ENCODE measurements at places on chromosomes 16 and 17.

DNA sequence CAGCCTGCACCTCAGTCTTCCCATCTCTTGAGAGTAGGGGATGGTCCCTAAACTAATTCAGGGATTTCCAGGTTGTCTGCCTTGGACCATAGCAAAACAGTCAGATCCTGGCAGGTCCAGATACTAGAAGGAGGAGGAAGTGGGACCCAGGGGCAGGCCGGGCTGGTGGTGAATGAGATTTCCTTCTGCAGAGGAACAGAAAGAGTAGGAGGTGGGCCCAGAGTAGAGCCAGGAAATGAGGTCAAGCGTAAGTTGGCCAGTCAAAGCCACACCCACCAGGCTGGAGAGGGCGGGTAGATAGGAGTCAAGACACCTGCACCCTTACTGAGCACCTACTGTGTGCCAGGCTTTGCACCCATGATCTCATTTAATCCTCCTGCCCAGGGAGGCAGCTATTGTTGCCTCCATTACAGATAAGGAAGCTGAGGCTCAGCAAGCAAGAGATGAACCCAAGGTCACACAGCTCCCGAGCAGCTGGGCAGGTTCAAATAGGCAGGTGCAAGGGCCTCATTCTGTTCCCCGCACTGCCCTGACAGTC lies 2.6 kb downstream of the CDH5 start:
- DNase-seq = peak; percentile 58

GRCh38 chr16:11639925-11640899 lies 28.0 kb upstream of the SNN start:
- no peak for DNase-seq

DNA sequence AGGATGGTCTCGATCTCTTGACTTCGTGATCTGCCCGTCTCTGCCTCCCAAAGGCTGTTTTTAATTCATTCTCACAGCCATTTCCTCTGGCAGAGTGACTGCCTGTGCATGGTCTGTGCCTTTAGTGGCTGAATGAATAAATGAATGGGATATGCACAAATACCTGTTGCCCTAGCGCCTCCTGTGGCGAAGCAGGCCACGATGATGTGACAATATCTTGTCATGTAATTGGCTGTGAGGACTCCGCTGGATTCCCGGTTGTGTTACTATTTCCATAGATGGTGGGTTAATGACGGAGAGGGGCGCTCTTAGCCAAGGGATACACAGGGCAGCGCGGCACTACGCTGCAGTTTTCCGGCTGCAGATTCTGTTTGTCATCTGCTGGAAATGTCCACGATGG lies 26.8 kb upstream of the ENDOV start:
- no peak for DNase-seq

GRCh38 chr17:16511593-16511992 lies 19.6 kb upstream of the LRRC75A start:
- no peak for DNase-seq

DNA sequence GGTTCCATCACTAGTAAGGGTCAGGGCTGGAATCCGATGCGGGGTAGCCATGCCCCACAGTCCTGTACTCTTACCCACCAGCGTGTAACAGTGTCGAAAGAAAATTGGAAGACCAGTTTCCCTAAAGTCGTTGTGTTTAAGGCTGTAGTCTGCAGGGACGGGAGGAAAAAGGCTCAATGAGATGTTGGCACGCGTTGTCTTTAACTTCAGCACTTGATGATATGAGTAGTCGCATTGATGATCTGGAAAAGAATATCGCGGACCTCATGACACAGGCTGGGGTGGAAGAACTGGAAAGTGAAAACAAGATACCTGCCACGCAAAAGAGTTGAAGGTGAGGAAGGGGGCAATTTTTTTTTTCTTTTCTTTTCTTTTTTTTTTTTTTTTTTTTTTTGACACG lies 1.3 kb downstream of the HSBP1 start:
- DNase-seq = no peak

- DNase-seq = no peak
Measured at GRCh38 chr17:73947281-73947965, 256.1 kb upstream of the RPL38 start.

- DNase-seq = no peak
Measured at GRCh38 chr17:68169840-68170239, 78.0 kb upstream of the AMZ2 start.

- no peak for DNase-seq
Measured at GRCh38 chr17:75073618-75074047, 14.1 kb upstream of the SLC16A5 start.

GRCh38 chr16:20147091-20147490 lies 73.4 kb upstream of the GPR139 start:
- DNase-seq = no peak

- DNase-seq = no peak
Measured at GRCh38 chr17:38416840-38417209, 11.4 kb upstream of the ARHGAP23 start.

DNA sequence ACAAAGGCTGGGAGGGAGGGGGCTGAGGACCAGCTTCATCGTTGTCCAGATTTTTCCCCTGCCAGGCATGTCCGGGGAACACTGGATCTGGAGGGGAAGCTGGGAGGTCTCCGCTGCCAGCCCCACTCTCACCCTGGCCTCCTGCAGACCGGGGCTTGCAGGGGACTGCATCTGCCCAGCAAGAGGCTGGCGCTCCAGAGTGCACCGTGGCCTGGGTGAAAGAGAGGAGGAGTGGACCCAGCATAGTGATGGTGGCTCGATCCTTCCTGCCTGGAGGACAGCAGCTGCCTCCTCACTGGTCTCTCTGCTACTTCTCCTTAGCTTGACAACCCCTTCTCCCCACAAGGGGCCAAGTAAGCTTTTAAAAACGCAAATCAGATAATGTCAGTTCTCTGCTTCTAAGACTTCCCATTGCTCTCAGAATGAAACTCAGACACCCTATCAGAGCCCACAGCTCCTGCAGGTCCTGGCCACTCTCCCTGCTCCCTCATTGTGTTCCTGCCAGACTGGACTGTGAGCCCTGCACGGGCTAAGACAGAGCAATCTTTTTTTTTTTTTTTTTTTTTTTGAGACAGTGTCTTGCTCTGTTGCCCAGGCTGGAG lies 15.0 kb downstream of the CPNE2 start:
- DNase-seq = peak; percentile 42

DNA sequence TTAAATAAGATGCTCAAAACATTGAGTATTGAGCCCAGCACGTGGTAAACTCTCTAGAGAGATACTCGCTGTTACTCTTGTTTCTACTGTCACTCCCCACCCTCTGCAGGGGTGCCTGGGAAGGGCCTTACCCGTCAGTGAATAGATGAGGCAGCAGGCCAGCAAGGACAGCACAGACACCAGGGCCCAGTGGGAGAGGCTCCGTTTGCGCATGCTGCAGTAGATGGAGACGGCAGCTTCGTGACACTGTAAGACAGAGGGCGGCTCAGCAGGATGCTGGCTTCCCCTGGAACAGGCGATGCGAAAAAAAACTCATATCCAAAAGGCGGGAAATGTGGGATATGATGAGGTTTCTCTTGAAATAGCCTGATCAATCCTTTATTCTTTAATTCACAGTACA lies 20.0 kb downstream of the SLC38A8 start:
- no peak for DNase-seq

DNA sequence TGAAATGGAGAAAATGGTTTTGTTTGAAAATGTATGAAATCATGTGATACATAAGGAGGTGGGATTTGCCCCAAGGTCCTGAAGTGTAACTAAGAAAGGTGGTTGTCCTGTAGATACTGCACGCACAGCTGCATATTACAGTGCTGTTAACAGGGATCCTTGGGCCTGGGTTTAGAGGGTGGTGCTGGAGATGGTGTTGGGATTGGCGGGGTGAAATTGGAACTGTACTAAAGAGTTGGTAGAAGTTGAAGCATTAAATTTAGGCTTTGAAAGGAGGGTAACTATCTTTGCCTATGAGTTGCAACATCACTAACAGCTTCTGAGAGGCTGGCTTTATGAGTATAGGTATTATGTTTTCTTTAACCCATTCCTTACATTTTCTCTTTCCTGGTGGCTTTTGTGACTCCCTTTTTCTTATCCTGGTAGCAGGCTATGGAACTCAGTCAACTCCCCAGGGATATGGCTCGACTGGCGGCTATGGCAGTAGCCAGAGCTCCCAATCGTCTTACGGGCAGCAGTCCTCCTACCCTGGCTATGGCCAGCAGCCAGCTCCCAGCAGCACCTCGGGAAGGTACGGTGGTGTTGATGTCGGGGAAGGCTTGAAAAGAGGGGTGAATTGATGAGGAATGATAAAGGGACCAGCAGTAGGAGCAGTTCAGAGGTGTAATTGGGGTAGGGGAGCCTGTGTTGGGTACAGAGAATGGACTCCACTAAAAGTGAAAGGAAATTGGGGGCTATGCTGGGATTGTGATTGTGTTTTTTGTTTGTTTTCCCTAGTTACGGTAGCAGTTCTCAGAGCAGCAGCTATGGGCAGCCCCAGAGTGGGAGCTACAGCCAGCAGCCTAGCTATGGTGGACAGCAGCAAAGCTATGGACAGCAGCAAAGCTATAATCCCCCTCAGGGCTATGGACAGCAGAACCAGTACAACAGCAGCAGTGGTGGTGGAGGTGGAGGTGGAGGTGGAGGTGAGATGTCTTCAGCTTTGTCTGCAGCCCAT lies 3.8 kb downstream of the FUS start:
- DNase-seq = no peak

GRCh38 chr17:65191811-65192740 lies 54.9 kb downstream of the RGS9 start:
- DNase-seq = no peak

DNA sequence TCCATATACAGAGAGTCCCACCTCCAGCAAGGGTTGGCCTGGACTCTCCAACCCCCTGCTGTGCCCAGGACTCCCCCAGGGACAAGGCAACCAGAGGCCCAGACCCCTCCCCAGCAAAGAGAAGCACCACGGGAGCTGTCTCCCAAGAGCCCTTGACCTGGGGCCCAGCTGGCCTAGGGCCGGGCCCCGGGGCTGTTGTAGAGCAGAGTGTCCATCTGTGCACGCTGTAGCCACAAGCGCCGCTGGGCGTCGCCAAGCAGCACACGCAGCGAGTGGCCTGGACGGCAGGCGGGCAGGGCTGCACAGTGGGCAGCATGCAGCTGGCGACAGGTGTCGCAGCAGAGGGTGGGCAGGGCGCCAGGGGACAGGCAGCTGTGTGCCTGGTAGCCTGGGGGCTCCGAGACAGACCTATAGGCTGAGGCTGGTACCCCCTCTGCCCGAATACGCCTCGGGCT lies 4.3 kb downstream of the SPATA2L start:
- DNase-seq = no peak

DNA sequence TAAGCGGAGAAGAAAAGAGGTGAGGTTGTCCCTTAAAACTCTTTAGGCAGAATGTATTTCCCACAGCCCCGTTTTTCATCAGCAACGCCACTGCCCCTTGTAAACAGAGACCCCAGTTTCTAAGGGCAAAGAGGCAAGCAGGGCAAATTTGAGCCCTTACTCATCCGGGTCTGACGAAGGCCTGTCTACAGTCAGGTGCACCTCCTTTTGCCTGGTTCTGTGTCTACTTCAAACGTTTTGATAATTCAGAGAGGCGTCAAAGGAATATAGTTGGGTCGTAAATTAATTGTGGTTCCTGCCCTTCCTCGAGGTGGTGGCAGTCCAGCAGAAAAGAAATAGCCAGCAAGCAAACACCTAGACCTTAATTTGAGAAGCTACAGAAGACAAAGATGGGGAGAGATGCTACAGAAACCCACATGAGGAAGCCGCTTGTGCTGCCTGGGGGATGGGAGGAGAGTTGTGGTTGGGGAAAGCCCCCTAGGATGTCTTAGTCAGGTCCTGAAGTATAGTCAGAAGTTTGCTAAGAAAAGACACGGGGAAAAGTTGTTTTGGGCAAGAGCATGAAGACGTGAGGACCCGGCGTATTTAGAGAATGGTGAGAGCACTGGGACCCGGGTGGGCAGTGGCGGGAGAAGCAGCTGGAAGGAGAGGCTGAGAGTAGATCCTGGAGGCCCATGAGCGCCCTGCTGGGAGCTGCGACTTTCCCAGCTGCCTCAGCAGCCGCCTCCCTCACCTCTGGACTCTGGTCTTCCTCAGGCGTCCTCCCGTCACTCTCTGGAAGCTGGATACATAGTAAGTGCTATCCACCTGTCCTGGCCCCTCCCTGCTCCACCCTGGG lies 2.4 kb downstream of the FBRS start:
- DNase-seq = peak; percentile 83

DNA sequence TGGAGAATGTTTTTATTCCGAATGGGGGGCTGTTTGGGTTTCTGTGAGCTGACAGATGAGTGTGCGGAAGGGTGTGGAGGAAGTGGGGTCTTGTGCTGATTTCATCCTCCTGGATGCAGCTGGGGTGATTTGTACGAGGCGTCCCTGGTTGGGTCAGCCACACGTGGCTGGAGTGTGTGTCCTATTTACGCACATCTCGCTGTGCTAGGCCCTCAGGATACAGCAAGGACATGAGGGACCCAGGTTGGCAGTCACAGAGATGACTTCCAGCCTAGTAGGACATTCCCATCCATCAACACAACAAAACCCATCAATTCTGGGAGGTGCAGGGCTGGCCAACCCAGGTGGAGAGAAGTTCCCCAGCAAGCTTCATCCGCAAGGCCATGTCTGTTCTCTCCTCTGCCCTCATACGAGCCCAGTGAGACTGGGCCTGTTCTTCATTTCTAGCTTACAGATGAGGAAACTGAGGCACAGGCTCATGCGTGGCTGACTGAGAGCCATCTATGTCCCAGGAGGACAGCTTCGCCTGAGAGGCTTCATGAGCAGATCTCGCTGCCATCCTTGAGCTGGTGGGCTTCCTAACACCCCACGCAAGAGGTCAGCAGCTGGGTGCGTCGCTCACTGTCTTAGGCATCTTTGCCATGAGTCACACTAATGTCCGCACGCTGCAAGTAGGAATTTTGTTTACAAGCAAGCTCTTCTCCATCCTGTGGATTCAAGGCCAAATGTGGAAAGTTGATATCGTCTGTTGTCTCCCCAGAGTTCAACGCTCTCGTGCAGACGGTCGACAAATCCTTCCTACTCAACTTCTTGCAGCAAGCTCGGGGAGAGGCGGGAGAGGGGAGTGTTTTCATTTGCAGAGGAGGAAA lies 24.4 kb downstream of the IRF8 start:
- no peak for DNase-seq

DNA sequence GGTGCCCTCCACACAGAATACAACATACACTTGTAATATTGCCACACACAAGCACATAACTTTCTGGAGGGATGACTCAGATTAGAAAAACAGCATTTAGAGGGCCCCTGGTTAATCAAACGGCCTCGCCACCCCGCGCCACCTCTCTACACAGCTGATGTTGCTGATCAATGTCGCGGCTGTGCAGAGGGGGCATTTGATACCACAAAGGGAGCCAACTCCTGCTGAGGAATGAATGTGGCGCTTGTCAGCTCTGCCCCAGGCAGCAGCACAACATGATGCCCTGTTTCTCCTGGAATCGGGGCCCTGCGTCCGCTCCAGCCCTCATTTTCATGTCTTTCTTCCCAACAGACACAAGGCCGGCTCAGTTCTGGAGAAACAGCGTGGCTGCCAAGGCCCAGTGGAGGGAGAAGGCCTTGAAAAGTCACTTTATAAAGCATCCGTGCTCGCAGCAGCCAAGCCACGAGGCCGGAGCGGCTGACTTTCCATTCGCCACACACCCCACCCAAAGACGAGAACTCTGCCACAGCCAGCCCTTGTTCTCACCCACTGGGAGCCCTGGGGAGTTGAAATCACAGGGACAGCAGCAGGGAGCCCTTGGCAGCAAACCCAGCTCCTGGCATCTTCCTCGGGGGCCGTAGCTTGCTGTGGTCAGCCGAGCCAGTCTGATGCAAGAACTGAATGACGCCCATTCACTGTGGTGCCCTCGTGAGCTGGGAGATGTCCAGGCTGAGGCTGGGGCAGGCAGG lies 65.6 kb downstream of the XYLT1 start:
- DNase-seq = no peak

- DNase-seq = no peak
Measured at GRCh38 chr17:57539529-57540301, 205.4 kb downstream of the CCDC182 start.
